ENCODE measurements at places on chromosomes 4 and X.

DNA sequence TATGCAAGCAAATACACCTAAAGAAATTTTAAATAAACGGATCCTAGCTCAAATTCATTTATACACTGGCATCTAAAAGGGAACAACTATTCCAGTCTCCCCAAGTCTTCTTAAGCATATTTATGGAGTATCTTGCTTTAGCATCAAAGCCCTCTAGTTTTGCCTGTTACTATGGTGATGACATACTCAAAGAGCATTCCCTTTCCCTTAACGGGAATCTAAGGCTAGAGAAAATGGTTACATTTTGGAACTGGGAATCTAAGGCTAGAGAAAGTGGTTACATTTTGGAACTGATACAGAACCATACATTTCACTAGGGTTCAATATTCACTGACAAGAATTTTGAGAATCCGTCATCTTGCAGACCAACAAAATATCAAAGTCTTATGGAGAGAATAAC, 271.2 kb downstream of the CHIC1 start:
- DNase-seq = no peak

DNA sequence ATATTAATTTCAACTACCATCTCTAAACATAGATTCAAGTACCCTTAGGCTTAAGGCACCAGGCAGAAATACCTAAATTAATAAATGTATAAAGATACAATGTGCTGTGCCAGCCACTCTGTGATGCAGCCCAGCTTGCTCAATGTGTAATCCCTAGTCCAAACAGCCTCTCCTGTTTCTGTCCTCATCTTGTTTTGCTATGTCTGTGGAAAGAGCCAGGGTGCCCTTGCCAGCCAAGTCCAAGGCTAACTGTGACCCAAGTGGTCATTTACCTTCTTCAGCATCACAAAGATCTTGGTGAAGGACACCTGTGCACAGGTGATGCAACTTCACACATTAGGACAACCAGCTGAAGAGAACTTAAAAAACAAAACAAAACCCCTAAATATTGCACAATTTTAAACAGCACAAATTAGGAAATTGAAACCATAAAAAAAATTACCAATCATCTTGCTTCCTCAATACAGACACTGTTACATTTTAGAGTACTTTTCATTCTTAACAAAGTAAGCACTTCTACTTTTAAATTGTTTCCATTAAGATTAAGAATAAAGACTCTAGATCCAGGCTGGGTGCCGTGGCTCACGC, 89.6 kb downstream of the C4orf51 start:
- DNase-seq = no peak

DNA sequence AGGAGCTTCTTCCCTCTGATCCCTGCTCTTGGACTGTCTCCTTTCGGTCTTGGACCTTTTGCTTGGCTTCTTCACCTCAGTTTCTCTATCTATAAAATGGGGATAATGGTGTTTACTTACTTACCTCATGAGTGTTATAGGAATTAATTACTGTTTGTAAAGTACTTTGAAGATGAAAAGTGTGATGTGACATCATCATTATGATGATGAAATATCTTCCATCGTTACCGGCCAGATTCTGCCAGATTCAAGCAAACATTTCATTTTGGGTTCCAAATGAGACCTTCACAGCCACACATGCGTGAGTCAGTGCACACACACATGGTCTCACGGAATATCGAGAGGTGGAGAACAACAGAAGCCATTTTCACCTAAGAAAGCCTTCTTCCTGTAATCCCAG, 220.1 kb upstream of the RPL34 start:
- no peak for DNase-seq

DNA sequence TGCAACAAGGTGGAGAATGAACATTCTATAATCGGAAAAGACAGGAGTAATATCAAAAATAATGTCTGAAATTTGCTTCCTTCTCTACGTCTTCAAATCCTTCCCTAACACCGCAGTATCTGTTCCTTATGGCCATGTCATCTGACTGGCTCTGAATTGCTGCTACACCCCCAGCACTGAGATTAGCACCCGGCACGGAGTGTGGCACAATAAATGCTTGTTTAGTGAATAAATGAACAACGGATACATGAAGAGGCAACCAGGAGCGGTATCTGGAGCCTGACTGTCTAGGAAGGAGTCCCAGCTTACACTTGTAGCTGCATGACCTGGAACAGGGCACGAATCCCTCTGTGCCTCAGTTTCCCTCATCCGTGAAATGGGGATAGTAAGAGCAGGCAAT, 164.3 kb downstream of the AFAP1 start:
- no peak for DNase-seq

DNA sequence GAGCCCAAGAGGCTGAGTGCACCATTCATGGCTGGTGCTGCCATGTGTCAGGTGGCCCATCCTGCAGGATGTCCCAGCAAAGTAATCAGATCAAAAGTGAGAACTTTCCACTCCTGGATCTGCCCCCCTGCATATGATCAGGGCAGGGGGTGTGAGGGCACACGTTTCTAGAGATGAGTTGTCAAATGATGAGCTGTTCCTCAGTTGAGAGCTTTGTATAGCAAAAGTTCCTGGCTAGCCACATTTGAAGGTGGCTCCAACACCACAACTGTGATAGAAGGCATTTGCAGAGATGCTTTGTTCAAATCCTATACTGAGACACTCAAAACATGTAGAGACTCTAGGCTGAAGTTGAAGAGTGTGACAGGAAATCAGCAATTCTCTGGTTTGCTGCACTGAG, 501.8 kb downstream of the BCOR start:
- DNase-seq = no peak

- no peak for DNase-seq
Observed at GRCh38 chr4:76681996-76682395, 215.9 kb downstream of the SOWAHB start.

DNA sequence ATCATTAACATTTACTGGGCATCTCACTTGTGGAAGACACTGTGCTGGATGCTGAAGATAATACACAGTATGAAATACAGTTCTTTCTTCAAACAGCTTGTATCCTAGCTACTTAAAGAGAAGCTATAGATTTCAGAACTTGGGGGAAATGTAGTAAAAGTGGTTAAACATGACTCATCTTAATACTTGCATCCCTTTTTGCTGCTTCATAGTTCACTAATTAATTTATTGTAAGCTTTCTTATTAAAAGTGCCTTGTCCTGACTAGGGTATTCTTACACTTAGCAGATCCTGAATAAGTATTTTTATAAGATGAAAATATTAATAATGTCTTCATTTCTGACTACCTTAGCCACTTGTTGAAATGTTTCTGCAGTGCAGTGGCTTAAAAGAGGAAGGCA, 132.8 kb upstream of the STIM2 start:
- no peak for DNase-seq

GRCh38 chr4:111466811-111467604, 678.2 kb upstream of the FAM241A start:
- no peak for DNase-seq

DNA sequence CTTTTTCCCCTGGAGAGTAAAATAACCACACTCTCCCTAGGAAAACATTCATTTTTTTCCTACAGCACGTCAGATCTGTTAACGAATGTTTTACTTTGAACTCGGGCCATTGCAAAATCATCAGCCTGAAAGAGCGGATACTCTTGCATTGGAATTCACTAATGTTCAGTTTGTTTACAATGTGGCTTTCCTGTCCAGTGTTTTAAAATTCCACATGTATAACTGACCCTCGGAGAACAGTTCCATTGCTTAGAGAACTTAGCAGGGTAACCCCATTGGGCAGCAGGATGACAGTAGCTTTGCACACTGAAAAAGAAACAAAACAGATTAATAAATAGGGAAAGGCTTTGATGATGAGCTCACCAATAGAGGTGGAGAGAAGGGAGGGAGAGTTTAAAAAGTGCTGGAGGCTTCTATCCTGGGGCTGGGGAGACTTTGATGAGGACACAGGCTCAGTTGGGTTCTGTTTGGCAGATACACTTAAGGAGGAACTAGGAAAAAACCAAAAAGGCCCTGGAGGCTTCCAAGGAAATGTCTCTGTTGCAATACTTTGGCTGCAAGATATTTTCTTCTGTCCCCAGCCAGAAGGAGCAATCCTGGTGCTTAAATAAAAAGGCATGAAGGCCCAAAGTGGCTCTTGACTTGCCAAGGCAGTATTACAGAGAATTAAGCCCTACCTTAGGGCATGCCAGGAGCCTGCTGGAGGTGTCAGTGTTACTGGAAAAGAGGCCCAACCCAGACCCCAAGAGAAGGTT, 143.1 kb downstream of the ARSF start:
- DNase-seq = peak; percentile 43

DNA sequence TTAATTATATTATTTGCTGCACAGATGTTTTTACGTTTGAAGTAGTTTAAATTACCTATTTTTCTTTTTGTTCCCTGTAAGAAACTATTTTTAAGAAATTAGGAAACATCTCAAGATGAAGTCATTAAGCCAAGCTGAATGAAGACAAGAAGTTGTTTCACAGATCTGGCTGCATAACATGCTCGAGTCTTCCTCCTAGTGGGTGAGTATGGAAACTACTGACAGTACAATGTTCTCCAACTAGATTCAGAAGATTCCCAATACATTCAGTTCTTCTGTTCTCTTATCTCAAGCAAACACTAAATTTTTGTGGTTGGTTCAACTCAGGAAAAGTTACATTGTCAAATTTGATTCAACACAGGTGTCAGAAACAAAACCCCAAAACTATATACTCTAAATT, 256.8 kb upstream of the VCX start:
- DNase-seq = no peak

GRCh38 chr4:20816287-20816686, 116.0 kb downstream of the PACRGL start:
- DNase-seq = no peak

DNA sequence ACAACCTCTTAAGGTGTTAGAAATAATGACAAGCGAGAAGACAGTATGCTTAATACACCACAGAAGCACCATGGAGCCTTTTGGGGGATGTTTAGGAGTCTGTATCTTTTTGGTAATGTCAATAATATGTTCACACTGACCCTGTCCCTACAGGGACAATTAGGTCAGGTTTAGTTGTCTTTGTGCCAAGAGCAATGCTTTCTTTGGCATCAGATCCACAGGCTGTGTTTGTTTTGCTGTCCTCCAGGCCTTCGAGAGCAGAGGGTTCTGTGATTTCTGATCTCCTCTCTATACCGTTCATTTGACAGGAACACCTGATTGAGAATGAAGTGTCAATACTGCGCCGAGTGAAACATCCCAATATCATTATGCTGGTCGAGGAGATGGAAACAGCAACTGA, 153.8 kb downstream of the DCLK2 start:
- no peak for DNase-seq

DNA sequence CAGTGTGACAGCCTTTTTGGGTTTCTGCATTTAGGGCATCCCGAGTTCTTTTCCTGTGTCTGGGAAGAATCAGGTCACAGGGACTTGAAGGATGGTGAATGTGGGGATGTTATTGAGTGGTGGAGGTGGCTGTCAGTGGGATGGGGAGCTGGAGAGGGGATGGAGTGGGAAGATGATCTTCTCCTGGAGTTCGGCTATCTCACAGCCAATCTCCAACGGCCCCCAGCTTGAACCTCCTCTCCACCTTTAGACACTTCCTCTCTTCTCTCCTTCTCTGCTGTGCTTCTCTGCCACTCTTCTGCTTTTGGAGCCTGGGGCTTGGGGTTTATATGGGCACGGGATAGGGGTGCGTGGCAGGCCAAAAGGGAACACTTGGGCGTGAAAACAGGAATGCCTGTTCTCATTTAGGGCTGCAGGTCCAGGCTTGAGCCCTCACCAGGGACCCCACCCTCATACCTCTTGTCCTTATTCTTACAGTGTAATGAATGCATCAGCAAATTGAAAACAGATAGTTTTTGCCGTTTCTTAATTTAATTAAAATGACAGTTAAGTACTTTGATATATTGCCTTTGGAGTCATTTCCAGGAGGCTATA, 37.5 kb downstream of the USP9X start:
- no peak for DNase-seq

- no peak for DNase-seq
Observed at GRCh38 chrX:154648931-154649330, 4.4 kb downstream of the CTAG2 start.

- no peak for DNase-seq
Observed at GRCh38 chr4:38902695-38903094, 35.1 kb downstream of the FAM114A1 start.

DNA sequence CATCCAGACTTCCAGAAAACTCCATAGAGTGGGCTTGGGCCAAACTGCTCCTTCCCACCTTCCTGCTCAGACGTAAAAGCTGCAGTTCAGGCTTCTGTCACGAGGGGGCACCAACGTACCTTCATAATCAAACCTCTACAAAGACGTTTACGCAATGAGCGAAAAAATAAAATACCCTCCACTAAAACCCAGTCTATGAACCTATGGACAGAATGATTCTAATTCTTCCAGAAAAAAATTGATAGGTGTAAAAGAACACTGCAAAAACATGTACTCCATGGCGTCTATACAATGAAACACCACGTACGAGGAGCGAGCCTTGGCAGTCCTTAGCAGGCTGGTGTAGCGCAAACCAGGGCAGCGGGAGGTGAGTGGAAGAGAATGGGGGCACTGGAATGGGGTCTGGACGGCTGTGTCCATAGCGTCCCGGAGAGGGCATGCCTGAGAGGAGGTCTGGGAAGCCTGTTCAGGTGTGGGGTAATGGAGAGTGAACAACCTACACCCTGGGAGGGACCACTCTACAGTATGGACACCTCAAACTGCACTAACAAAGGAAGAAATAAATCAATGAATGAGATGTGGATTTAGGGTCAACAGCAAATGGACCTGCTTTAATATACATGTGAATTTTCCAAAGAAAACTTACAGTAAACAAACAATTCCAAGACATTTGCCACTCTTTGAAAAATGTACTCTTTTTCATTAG, 14.4 kb upstream of the RAB40A start:
- DNase-seq = peak; percentile 85

GRCh38 chrX:100868273-100868672, 5.9 kb downstream of the NOX1 start:
- no peak for DNase-seq
